ENCODE measurements at places on chromosomes 12 and 14. TPM values are rescaled to one million over a fixed set of nuclear protein-coding genes. Genes with fewer than 3 reads are reported as not detected.

GRIP1 gene
- polyA plus RNA-seq = 0.05 TPM

CD163 gene
- 80.4 TPM for polyA plus RNA-seq

COL2A1 gene
- polyA plus RNA-seq = not detected

FAM222A gene
- polyA plus RNA-seq = 2.0 TPM

SLC2A14 gene
- not detected for polyA plus RNA-seq

FAIM2 gene
- 0.06 TPM for polyA plus RNA-seq

CLEC6A gene
- not detected for polyA plus RNA-seq

PMCH gene
- polyA plus RNA-seq = not detected

COX8C gene
- not detected for polyA plus RNA-seq

DCN gene
- polyA plus RNA-seq = 148 TPM

PCK2 gene
- polyA plus RNA-seq = 250 TPM

ACVRL1 gene
- 4.7 TPM for polyA plus RNA-seq

KRT3 gene
- not detected for polyA plus RNA-seq

OASL gene
- polyA plus RNA-seq = 3.7 TPM

KMT2D gene
- 10.3 TPM for polyA plus RNA-seq

TAS2R9 gene
- polyA plus RNA-seq = not detected

ACSM4 gene
- polyA plus RNA-seq = not detected

VRTN gene
- polyA plus RNA-seq = not detected

TUBA1B gene
- polyA plus RNA-seq = 325 TPM

TROAP gene
- 2.0 TPM for polyA plus RNA-seq

CIT gene
- 2.0 TPM for polyA plus RNA-seq

DLGAP5 gene
- polyA plus RNA-seq = 0.47 TPM

DCAF11 gene
- 30.1 TPM for polyA plus RNA-seq

CSAD gene
- 41.5 TPM for polyA plus RNA-seq

All from liver (tissue), 10 donors.